ENCODE measurements at places on chromosomes 2 and 18.

DNA sequence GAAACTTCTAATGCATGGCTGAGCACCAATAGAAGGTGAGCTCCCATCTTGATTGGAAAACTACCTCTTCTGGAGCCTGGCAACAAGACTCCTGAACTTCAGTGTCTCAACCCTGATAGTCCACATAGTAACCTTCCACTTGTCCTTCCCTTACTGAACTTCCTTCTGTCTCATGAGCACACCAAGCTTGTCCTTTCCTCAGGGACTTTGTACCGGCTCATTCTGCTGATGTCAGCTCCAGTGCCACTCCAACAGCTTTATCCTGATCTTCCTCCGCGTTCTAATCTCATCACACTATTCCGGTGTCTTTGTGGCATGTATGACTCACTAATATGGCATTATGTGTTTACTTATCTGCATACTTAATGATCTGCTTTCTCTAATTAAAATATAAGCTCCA, 862.0 kb upstream of the ID2 start:
- no peak for DNase-seq

DNA sequence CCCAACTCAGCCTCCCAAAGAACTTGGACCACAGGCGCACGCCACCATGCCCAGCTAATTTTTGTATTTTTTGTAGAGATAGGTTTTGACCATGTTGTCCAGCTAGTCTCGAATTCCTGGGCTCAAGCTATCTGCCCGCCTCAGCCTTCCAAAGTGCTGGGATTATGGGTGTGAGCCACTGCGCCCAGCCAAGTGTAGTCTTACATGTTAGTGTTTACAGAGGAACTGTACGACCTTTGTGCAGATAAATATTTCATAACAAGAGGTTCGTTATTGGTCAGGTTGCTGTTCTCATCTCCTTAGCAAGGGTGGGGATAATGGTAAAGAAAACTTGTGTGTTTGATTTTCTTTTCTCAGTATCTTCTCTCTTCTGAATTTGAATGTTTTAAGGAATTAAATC, 46.5 kb downstream of the RALBP1 start:
- DNase-seq: no peak

GRCh38 chr2:48954311-48954710, 198.8 kb upstream of the LHCGR start:
- no peak for DNase-seq

- DNase-seq: no peak
These were observed 21.7 kb downstream of the COX7A2L start for GRCh38 chr2:42339191-42339912.

DNA sequence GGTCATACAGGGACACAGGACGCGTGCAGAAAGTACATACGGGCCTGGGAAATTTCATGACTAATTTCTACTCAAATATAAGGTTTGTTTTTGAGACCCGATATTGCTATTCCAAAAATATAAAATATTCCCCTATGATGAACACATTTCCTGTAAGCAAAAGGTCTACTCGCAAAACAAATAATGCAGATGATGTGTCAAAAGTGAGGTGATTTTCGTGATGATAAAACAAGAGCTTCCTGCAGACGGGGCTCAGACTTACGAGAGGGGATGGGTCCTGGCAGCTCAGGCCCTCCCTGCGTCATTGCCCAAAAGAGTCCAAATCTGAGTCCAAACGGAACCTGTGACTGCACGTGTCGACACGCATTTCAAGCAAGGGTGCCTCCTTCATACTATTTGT, 62.7 kb downstream of the MBP start:
- no peak for DNase-seq

- no peak for DNase-seq
These were observed 335.0 kb upstream of the TRIB2 start for GRCh38 chr2:12381543-12382325.

DNA sequence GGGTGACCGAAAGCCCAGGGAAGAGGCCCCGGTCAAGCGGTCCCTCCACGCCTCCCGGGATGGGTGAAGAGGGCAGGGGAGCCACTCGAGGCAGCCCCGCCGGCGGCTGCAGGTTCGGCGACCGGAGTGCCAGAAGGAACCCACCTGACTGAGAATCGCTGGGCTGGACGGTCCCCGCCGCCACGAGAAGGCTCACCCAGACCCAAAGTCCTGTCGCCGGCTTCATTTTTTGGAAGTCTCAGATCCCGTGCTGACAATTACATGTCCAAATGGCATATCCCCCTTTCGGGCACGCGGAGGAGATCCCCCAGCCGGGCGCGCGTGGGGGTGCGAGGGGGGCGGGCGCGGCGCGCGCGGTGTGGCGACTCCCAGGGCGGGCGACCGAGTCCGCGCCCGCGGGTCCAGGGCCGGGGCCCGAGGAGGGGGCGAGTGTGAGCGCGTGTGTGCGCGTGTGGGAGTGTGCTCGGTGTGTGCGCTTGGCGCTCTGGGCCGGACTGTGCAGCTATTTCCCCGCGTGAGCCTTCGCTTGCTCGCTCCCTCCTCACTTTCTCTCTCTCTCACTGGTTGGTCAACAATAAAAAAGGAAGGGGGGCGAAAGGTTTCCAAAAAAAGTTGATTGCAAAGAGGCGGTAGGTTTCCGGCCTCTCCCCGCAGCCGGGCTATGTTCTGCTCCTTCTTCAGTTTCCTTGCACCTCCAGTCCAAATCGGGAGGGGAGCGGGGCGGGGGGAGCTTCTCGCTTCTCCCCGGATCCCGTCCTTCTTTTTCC, at the start of gene ERBB4:
ERBB4 (minus strand) TSS at position 498 of the 767 bp plus-strand sequence; CDS start at position 226, 272 bp downstream.
- DNase-seq: no peak

DNA sequence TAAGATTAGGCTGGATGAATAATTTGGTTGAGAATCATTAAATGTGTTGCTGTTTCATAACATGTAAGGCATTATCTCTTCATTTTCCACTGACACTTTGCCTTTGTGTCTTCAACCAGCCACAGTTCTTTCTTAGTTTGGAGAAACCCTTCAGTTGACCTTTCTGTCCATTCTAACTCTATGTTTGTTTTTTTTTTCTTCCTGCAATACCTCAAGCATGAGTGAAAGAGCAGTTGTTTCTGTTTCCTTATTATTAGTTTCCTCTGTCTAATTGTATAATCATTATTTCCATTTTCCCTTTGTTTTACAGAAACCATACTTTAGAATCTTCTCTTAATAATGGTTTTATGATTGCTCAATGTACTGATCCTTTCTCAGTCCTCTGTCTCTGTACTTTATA, 25.6 kb downstream of the HADHB start:
- DNase-seq: no peak

GRCh38 chr2:217604527-217605194, 398.1 kb downstream of the TNS1 start:
- no peak for DNase-seq

DNA sequence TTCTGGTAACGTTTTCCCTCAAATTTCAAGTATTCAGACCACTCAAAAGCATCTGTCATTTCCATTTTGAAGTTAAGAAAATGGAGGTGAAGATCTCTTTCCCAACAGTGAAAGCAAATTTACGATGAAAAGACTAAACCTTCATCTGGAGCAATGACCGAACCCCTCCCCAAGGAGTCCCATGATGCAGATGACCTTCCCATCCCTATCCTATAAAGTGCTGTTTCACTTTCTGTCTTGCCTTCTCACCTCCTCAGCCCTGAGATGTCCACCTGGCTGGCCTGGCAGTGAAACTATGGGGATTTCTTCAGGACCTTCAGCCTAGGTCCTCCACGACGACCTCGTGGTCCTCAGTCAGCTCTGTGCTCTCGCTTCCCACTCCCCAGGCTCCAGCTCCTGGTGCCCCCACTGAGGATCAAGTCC, 925 bp upstream of the NPC1 start:
- no peak for DNase-seq

DNA sequence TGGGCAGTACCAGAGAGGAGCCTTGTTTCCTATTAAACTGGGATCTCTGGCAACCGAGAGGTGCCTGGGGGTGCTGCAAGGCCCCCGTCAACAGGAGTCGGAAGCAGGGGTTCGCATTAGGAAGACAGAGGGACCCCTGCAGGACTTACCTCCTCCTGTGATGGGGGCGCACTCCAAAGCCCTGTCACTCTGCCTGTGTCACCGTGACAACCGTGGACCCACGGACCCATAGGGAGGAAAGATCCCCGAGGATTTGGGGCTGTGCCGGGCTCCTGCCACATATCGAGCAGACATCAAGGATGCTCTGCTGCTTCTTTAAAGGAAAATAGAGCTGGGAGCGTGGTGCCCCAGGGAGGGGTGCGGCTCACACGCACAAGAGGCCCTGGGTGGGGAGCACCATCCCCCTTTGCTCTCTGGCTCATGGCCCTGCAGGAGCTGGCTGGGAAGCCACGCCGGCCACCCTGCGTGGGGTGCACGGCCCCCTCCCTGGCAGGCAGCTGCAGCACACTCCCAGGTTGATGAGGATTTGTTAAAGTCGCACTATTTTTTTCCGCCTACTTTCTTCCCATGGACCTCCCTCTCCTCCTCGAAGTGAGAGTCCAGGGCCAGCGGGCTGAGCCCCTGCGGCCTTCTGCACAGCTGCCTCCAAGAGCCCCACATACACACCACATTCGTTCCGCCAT, 167.5 kb downstream of the TWIST2 start:
- no peak for DNase-seq

- DNase-seq: no peak
These were observed 71.2 kb upstream of the CCBE1 start for GRCh38 chr18:59768409-59768808.

DNA sequence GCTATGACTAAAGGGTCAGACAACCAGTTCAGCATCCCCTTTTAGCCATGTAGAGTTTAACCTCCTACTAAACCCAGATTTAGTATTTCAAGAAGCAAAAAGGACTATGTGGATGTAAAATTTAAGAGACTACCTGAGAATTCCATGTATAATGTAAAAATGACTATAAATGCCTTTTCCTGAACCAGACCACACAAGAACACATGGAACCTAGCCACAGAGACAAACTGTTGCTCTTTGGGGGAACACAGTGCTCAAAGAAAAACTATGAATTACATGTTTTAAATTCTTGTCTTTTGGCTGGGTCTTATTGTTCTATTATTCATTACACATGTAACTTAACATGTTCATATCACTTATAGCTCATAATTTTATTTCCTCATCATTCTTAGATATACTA, 192.8 kb downstream of the DNER start:
- DNase-seq: no peak

GRCh38 chr2:211347328-211347727, 790.9 kb downstream of the CPS1 start:
- no peak for DNase-seq

DNA sequence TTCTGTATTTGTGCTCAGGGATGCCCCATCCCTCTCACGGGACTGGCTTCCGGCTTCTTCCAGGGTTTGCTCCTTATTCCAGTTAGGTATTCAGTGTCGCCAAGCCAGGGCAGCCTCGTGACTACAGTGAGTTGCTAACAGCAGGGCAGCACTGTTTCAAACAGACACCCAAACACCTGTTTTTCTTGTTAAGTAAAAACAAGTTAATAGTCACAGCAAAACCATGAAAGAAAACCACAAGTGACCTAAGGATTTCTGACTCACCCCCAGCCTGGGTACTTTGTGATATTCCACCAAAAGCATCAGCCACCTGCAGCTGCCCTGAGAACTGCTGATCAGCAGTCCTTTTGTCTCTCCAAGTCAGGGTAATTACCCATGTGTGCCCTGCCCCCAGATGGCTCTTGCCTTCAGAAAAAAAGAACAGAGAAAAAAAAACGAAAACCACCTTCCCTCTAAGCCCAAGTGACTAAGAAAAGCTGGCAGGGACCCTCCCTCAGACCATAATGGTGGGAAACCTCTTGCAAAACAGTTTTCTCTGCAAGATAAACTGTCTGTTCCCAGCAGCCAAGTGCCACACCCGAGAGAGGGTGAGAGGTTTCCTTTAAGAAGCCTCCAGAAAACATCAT, 178.2 kb downstream of the ANAPC1 start:
- peak; percentile 73 for DNase-seq

Data from NCI-H2107 (cell line).